ENCODE measurements at places on chromosomes 3 and 15.

- DNase-seq, result no peak
Measured at GRCh38 chr15:54884312-54884711, 312.4 kb downstream of the RSL24D1 start.

- no peak for DNase-seq
Measured at GRCh38 chr3:38610436-38610835, 39.1 kb downstream of the SCN5A start.

GRCh38 chr3:178507507-178508442, 28.5 kb upstream of the KCNMB2 start:
- DNase-seq, result no peak

- no peak for DNase-seq
Measured at GRCh38 chr3:30649572-30650318, 43.3 kb downstream of the TGFBR2 start.

GRCh38 chr3:136075811-136076210, 110.3 kb downstream of the PPP2R3A start:
- DNase-seq, result no peak

- no peak for DNase-seq
Measured at GRCh38 chr3:132255041-132255745, 62.0 kb upstream of the ACP3 start.

DNA sequence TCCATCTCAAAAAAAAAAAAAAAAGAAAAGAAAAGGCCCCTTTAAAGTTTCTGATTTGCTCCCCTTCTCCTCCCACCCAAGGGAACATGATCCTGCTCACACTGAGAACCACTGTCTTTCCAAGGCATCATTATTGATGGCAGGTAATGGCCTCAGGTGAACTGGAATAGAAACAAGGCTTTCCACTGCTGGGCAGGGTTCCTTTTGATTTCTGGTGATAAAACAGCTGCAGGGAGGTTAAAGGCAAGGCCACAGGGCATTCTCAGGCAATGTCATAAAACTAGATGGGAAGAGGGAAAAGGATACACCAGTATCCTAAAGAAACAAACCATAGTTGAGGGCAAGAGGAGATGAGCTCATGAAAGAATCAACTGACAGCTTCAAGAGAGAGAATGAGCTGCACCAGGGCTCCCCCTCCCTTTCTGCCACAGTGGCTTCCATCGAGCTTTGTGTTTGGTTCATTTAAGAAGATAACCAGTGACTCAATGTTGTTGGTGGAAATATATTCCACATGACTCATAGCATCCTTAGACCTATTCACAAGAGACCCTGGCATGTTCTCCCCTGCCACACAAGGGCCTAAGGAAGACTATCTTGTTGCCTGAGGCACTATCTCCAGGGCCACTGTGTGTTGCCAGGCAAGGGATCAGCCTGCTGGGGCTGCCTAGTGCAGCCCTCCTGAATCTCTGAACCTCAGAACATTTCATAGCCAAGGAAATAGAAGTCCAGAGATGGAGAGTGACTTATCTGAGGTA, 86.4 kb downstream of the WDR76 start:
- DNase-seq, result no peak

DNA sequence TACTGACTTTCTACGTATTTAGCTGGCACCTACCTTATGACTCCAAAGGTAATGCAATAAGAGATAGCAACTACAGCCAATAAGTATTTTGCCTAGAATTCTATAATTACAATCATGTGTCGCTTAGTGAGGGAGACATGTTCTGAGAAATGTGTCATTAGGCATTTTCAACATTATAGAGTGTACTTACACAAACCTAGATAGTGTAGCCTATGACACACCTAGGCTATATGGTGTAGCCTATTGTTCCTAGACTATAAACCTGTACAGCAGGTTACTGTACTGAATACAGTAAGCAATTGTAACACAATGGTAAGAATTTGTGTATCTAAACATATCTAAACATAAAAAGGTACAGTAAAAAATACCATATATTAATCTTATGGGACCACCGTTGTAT, 363.4 kb upstream of the DPH6 start:
- no peak for DNase-seq

DNA sequence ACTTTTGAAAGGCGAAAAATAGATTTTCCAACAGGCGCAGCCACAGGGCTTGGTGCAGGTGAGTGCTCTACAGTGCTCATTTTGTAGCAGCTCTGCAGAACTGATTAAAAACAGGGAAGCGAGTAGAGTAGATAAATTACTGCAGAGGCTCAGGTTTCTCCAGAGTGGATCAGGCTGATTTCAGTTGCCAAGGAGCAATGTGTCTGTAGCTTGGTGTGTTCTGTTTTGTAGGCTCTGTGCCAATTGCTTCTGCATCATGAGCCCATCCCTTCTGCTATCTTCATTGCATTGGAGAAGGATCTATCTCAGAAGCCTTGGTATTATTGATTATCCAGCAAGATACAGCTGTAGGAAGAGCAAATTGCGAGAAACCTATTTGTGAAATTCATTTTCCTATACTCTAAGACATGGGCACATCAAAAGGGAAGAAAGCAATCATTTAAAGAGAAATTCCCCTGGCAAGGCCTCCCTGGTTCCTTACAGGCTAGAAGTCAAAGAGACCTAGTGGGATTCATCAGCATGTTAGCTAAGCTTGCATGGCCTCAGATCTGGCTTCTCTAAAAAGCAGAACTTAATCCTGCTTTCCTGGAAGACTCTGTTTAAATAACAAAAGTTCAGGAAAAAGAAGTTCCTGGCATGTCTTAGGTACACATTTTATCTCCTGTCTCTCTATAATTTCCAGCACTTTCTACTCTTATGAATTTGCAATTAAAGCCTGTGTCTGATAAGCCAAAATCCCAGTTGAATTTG, 432.4 kb upstream of the ATP10A start:
- DNase-seq, result no peak
